ENCODE measurements at places on chromosomes 2 and 18.

- DNase-seq: no peak
Observed at GRCh38 chr2:18649502-18650135, 60.2 kb upstream of the NT5C1B start.

GRCh38 chr2:190488516-190489233 is 45.8 kb downstream of the NEMP2 start:
- no peak for DNase-seq

GRCh38 chr2:11326677-11327211 is 17.7 kb downstream of the ROCK2 start:
- no peak for DNase-seq

GRCh38 chr2:181823405-181823804 is 68.1 kb upstream of the ITPRID2 start:
- DNase-seq: no peak

- DNase-seq: no peak
Observed at GRCh38 chr2:230153390-230153976, 66.3 kb downstream of the SP110 start.

DNA sequence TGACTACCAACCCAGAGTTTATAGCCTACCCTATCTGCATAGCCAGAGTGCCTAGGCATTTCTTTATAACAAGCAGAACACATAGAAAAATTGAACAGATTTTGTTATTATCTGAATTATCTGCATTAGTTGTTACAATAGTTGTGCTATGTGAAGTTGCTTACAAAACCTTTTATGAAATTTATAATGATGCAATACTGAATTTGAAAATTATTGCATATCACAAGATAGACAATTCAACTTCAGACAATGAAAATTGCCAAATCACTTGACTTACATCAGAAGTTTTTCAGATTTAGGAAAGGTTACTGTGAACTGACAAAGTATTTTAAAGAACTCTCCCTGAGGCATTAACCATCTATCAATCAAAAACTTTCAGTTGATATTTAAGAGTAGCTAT is 437.9 kb upstream of the PIK3C3 start:
- no peak for DNase-seq

DNA sequence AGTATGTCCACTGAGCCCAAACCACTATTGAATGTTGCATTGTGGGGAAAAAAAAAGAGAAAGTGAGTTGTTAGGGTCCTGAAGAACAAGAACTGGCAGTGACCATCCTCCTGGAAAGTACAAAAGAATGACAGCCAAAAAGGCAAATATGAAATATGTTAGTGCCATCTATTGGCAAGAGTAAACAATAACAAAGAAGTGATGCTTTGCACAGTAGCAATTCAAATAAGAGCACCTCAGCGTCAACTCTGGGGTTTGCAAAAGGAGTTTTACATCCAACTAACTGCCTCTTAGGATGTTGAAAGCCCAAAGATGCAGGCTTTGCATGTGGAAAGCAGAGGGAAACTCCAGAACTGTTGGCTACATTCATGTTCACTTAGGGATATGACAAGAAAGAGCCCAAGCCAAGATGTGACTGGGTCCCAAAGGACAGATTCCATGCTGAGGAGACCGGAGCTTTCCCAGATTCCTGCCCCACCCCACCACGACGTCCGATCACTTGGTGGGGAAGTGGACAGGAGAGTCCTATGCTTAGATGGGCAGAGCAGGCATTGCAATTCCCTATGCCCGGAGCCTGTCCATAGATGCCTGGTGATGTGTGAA is 15.6 kb downstream of the TRABD2A start:
- no peak for DNase-seq

GRCh38 chr2:30949435-30949834 is 142.2 kb upstream of the CAPN13 start:
- no peak for DNase-seq

GRCh38 chr2:15730545-15731212 is 139.0 kb downstream of the DDX1 start:
- peak; percentile 96 for DNase-seq

DNA sequence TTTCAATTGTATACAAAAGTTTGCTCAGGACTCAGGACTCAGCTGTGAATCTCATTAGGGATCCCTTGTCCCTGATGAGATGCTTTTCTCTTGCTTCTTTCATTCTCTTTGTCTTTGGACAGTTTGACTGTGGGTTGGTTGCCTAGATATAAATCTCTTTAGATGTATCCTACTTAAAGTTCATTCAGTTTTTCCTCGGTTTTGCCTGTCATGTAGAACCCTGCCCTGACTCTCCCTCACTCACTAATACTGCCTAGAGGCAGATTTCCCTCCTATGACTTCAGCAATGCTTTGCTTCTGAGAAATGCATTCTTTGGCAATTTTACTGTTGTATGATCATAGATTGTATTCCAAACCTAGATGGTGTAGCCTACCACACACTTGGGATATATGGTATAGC is 421.4 kb upstream of the TCF4 start:
- no peak for DNase-seq

GRCh38 chr2:120444691-120445240 is 98.8 kb downstream of the INHBB start:
- peak; percentile 73 for DNase-seq

GRCh38 chr18:63378919-63379638 is 12.1 kb upstream of the KDSR start:
- no peak for DNase-seq

DNA sequence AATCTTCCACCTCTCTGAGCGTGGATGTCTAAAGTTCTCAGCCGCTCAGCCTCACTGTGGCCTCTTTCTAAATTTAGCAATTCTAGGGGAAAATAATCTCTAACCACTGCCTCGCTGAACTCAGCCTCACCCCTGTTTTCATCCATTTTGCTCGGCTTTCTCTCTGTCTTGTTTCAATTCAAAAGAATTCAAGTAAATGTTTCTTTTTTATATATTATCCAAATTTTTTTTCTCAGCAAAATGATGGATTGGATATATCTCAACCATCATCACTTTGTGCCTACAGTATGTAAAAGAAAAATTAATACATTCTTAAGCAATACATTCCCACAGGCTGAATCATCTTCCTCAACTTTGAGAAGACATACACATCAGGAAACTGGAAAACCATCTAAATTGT is 24.0 kb upstream of the GALNT5 start:
- no peak for DNase-seq

DNA sequence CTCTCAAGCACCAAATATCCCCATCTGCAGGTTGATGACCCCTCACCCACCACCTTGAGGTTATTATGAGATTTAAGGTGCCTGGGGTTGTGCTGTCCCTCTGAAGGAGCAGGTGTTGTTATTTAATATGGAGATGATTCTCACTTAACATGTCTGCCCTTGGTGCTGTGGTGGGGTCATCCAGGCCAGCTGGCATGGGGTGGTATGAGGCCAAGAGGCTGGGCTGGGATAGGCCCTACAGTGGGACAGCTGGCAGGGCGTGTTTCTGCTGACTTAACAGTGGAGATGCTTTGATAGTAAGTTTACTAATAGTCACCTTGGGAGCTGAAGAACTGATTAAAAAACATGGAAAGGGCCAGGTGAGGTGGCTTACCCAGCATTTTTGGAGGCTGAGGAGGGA is 22.4 kb downstream of the SERPINB12 start:
- no peak for DNase-seq

GRCh38 chr2:139374296-139374850 is 594.2 kb upstream of the NXPH2 start:
- no peak for DNase-seq

- DNase-seq: no peak
Observed at GRCh38 chr2:234487356-234487755, 9.5 kb downstream of the ARL4C start.

DNA sequence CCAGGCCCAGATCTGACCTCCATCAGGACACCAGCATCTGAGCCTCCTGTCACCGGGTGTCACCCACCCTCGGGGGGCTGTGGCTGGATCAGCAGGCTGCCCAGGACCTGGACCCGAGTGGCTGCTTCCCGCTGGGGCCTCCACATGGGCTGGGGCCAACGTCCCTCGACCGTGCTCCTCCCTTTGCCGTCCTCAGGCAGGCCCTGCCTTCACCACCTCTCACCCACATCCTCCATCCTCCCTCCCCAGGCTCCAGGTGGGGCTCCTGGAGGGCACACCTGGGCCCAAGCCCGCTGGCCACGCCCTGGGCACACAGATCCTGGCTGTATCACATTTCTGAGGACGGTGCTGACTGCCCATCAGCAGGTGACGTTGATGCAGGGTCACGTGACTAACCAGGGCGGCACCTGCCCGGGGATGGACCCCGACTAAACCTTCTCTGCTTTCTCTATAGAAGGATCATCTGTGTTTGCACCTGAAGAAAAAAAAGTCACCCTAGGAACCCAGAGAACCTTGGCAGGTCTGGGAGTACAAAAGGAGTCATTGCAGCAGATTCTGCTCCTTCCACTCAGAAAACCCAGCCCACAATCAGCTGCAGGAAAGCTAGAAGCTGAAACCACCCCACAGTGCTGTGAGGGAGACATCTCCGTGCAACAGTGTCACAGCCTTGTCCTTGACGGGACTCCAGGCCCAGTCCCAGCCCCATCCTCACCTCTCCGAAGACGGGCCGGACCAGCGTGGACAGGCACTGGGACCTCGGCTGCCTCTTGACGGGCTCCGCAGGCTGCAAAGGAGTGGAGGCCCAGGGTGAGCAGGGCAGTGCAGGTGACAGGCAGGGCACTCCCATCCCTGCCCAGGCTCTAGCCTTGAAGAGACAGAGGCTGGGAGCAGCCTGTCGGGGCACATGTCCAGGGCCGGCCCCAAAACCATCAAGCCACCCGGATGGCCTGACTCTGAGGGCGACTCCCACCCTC is 11.2 kb downstream of the STK25 start:
- no peak for DNase-seq

- DNase-seq: no peak
Observed at GRCh38 chr2:140154271-140154670, 1374.1 kb upstream of the NXPH2 start.

All from mesenteric fat pad (tissue), 1 donor.